ENCODE measurements at places on chromosomes 2 and 18.

- DNase-seq: no peak
Observed at GRCh38 chr2:132547090-132547687, 122.8 kb downstream of the LYPD1 start.

GRCh38 chr2:102301867-102302362, 9.4 kb upstream of the IL1RL1 start:
- DNase-seq: peak; percentile 15

GRCh38 chr2:190537765-190538164, 3.2 kb upstream of the NEMP2 start:
- DNase-seq: no peak

GRCh38 chr18:72041313-72042032, 502.7 kb downstream of the CBLN2 start:
- no peak for DNase-seq

GRCh38 chr2:62871506-62871905, 166.0 kb downstream of the EHBP1 start:
- no peak for DNase-seq

GRCh38 chr18:31487246-31488015, 10.5 kb upstream of the DSG2 start:
- no peak for DNase-seq

- no peak for DNase-seq
Observed at GRCh38 chr2:208872591-208872990, 466.0 kb downstream of the PTH2R start.

- no peak for DNase-seq
Observed at GRCh38 chr18:42925036-42925435, 190.4 kb downstream of the RIT2 start.

DNA sequence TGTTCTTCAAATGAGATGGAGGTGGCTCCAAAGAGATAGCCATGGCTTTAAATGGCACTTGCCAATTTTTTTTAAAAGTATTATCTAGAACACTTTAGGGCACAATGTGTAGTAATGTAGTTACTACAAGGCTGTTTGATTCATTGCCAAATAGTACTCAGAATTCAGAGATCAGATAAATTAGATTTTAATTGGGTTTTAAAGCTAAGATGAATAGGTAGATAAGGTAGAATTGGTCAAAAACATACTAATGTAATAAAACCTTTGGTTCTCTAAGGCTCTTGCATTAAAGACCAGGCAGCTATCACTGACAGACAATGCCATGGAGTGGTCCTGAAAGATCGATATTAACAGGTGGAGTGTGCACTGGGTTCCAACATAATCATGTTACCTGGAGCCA, 365.9 kb downstream of the LRRTM1 start:
- DNase-seq: no peak

- no peak for DNase-seq
Observed at GRCh38 chr18:57833441-57834101, 30.5 kb upstream of the ATP8B1 start.

GRCh38 chr2:25104736-25105135, 62.9 kb downstream of the EFR3B start:
- no peak for DNase-seq

DNA sequence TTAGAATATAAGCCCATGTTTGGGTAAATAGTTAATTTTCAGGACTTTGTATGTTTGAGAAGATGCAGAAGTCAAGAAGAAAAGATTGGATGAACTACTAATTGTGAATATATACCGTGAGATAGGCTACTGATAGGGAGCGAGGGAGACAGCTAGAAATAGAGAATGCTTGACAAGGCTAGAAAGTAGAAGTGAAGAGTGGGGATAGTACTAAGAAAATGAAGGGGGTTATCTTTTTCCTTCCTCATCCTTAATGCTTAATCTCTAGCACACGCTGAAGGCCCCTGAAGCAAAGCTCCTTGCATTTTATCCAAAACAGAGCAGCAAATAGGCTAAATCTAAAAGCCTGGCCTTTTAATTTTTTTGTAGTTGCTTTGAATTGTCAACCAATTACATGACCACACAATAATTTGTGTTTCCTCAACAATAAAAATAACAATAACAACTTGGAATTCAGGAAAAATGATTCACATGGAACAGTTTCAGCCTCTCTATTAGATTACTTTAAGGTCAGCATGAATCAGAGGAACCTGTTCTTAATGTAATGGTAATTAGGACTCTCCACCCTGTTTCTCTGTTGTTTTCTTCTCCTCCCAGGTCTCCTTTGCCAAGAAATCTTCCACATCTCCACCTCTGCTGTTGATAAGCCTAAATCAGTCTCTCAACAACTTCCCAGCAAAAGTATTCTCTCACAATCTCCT, 1071.3 kb upstream of the ZEB2 start:
- no peak for DNase-seq

GRCh38 chr18:12628706-12629702, 28.9 kb downstream of the SPIRE1 start:
- no peak for DNase-seq

- no peak for DNase-seq
Observed at GRCh38 chr2:239946562-239946863, 78.6 kb downstream of the NDUFA10 start.

GRCh38 chr2:161239326-161240109, 68.7 kb upstream of the PSMD14 start:
- no peak for DNase-seq

- DNase-seq: no peak
Observed at GRCh38 chr2:173884025-173884802, 81.0 kb downstream of the SP3 start.

GRCh38 chr2:168256448-168256847, 9.1 kb upstream of the STK39 start:
- DNase-seq: no peak

DNA sequence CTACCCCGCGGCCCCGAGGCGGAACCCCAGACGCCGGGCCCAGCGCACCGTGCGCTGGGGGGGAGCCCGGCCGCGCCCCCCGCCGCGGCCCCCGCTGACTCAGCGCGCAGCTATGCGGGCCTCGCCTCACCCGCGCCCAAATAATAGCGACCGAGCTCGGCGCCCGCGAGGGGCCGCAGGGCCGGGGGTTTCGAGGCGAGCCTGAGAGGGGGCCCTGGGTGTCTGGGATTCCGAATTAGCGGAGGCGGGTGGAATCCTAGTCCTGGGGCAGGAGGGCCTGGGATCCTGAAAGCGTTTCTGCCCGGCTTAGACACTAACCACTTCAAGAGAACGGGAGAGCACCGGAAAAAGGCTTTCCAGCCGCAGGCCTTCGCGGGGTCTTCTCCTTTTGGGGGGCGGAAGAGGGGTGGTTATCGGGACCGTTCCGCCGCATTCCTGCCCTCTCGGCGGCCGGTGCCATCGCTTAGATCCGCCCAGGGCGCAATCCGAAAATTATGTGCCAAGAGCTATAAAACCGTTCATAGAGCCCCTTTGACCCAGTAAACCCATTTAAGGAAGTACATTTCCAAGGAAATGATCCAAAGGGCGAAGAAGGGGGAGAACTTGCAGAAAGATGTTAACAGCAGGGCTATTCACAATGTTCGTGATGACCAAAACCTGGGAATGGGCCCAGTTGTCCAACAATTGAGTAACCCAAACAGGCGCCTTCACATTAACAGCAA, 681 bp upstream of the ROCK2 start:
- no peak for DNase-seq

GRCh38 chr2:38113981-38114708, 38.2 kb upstream of the CYP1B1 start:
- DNase-seq: no peak

All from stimulated activated CD8-positive, alpha-beta memory T cell treated with anti-CD3 and anti-CD28 coated beads, Interleukin-7, amount 100 ng/mL, for 1 hour (primary cell).